Brain microvascular endothelial cell (primary cell): ENCODE measurements at places on chromosomes 13 and 19.

GRCh38 chr13:110344320-110344719 is 37.2 kb downstream of the COL4A2 start:
- no peak for DNase-seq

GRCh38 chr19:12767150-12767549 is 8.2 kb downstream of the HOOK2 start:
- DNase-seq, result no peak

DNA sequence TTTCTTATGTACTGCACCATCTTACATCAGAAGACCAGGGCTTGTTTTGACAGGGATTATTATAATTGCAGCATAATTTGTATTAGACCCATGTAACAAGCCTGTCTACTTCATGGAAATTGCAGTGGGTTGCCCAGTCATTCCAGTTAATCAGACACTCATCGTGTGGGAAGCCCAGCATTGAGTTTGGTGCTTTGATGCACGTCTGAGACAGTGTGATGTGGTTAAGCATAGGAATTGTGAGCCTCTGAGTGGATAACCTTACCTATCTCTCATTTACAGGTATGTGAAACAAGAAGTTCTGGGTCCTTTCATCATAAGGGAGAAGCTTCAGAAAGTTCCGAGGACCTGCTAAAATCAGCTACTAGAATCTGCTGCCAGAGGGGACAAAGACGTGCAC is 12.8 kb downstream of the RGCC start:
- DNase-seq, result no peak

- DNase-seq, result no peak
Measured at GRCh38 chr19:51047031-51047335, 12.2 kb upstream of the KLK12 start.

- DNase-seq, result peak; percentile 96
Measured at GRCh38 chr13:110012102-110012739, 225.8 kb upstream of the IRS2 start.

DNA sequence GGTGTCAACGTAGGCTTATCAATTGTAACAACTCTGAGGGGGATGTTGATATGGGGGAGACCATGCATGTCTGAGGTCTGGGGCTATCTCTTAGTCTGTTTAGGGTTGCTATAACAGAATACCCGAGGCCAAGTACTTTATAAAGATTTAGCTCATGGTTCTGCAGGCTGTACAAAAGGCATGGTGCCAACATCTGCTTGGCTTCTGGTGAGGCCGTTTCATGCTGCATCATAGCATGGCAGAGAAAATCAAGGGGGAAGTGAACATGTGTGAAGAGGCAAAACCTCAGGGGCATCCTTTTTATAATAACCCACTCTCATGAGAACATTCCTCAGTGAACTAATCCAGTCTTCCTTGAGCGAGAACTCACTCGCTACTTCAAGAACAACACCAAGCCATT is 353.8 kb downstream of the ENOX1 start:
- DNase-seq, result no peak

- no peak for DNase-seq
Measured at GRCh38 chr19:40274585-40275544, 10.3 kb downstream of the AKT2 start.

DNA sequence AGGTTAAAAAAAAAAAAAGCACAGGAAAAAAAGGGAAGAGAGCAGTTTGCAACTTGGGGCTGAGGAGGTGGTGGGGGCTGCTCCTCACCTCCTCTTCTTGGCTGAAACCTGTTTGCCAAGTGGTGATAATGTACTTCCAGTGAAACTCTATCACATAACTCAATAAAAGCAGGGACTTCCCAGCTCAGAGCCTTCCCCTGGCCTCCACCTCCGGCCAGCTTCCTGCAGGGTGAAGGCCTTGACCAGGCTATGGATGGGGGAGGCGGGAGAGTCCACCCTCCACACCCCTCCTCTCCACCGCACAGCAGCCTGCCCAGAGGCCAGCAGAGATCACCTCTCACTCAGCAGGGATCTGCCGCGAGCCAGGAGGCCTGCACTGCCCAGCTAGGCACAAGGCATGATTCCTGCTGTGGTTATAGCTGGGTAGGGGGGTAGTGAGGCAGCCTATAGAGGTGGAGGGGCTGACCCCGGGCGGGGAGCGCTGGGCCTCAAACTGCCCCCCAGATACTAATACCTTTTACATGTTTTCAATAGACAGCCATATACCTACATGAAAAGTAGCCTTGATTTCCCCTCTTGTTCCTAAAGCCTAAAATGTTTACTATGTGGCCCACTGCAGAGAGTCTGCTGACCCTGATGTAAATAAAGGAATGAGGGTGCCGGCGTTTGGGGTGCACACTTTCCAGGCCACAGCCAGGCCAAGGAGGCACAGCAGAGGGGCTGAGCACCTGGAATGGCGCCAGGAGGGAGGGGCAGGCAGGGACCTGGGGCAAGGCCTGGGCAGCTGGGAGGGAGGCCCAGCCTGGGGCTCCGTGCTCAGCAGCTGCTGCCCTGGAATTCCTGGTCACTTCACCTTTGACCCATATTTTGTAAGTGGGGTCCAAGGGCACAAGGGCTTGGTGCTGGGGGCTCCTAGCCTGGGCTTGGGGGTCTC is 10.3 kb downstream of the ZNF787 start:
- DNase-seq, result peak; percentile 7

GRCh38 chr19:7524992-7525739 is 2.7 kb downstream of the MCOLN1 start:
- no peak for DNase-seq
